Stimulated activated CD8-positive, alpha-beta memory T cell treated with anti-CD3 and anti-CD28 coated beads, Interleukin-15, amount 100 ng/mL, for 4 hours (primary cell): ENCODE measurements at places on chromosomes 3 and 15.
A peak's percentile ranks its signal among the peaks of the same experiment; 100 is the strongest.

DNA sequence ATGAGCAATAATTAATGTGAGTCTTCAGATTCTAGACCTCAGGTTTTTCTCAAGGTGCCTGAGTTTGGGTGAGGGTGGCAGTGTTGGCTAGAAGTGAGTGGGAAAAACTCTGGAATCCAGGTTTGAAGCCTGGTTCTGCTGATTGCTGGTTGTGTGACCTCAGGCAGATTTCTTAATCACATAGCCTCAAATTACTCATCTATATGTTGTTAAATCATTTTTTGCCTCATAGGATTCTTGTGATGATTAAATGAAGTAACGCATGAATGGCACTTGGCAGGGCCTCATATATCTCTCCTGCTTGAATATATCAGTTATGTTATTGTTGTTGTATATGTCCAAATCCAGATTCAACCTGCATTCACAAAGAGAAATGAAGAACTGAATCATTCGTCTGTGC lies 60.5 kb downstream of the NR2F2 start:
- no peak for DNase-seq

- DNase-seq = no peak
Observed at GRCh38 chr3:194606941-194607340, 26.3 kb downstream of the TMEM44 start.

GRCh38 chr3:62210011-62210410 lies 163.3 kb downstream of the FEZF2 start:
- DNase-seq = no peak

DNA sequence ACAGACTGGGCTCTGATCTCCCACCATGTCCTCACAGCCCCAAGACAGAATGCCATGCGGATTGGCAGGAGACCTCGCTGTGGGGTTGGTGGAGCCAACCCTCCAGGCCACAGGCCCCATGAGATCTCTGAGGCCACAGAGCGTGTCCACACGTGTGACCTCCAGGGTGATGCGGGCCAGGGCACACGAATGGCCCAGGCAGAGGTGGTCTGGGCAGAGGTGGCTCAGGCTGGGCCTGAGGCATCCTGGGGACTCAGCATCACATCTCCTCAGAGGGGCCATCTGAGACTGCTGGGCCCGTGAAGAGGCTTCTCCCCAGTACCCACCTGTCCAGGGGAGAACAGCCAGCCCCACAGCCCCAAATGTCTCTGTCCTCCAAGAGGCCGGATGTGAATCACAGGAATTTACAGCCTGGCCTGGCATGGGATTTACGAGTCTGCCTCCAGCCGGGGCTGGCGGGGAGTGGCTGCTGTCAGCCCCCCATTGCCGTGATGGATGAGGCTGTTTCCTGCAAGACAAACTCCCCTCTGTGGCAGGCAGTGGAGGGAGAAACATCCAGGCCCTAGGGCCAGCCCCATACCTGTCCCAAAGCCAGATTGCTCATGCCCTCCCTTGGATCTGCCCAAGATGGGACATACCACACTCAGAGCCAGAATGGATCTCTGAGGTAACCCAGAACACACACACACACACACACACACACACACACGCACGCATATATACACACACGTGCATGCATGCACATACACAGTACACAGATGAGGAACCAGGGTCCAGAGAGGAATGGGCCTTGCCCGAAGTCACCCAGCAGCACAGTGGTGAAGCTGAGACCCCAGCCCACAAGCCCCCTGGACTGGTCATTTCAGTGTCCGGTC lies 208.3 kb downstream of the TBC1D2B start:
- no peak for DNase-seq

DNA sequence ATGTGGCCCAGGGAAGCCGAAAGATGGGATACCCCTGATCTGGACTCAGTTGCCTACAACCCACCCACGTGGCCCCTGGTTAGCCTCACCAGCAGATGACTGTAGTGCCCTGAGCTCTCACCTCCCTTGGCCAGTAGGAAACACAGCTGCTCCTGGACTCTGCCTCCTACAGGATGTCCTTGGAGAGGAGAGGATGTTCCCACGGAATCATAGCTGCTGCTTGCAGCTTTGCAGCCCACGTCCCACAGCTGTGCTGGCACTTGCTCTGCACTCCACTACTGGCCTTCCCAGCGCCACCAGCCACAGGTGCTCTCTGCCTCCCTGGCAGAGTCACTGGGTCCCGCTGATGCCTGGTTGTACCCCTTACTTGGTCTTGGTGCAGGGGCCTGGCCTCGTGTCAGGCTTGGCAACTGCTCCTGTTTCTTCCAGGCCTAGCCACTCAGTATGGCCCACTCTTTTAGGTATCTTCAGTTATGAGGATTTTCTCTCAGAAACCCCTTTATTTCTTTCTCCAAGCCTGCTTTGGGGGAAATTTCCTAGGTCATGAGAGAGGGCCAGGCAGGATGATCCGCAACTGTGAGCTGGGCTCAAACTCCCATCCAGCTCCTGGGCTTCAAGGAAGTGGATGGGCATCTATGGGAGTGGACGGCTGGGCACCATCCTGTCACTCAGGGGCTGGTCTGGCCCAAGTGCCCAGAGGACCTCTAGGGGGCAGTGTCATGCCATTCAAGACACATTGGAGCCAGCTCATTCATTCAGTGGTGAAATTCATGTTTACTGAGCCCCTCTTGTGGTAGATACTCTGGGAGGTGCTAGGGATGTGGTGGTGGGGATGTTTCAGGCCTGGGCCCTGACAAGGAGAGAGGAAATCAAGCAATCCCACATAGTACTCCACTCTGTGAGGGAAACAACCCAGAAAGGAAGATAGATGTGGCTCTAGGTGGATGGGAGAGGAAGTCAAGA lies 16.2 kb upstream of the VILL start:
- DNase-seq = peak; percentile 46

DNA sequence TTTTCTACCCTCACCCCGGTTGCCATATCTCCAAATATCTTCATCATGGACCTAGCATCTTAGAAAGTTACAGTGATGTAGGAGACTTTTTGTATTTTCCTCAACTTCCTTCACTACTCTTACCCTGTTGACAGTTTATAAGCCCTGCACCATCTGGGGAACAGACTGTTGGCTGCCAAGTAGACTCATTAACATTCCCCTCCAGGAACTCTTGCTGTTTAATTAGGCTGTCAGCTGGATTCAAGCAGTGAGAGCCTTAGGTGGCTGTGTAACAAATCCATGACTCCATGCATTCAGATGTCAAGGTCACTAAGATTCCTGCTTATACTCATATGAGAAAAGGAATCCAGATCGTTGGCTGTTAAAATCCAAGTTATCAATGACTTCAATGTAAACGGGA lies 198.3 kb downstream of the NAALADL2 start:
- DNase-seq = no peak

- DNase-seq = no peak
Observed at GRCh38 chr3:46672349-46672695, 21.2 kb downstream of the ALS2CL start.
